Mesenteric fat pad (tissue), 1 donor: ENCODE measurements at places on chromosomes 1 and 21.
A peak's percentile ranks its signal among the peaks of the same experiment; 100 is the strongest.

GRCh38 chr1:212753749-212754148 is 37.8 kb downstream of the NSL1 start:
- DNase-seq: no peak

GRCh38 chr1:244304656-244305055 is 147.1 kb downstream of the ADSS2 start:
- no peak for DNase-seq

GRCh38 chr1:222844411-222844779 is 29.6 kb downstream of the DISP1 start:
- DNase-seq: no peak

DNA sequence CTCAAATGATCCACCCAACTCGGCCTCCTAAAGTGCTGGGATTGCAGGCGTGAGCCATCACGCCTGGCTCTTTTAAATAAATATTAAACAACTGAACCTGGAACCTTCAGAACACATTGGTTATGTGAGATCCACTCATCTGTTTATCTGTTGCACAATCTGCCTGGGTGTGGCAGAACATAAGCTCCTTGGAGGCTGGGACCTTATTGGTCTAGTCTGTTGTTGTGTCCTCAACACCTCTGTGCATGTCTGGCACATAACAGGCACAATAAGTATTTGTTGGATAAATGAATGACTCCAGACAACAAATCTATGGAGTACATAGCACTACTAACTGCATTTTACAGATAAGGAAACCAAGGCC is 4.1 kb upstream of the NBL1 start:
- DNase-seq: peak; percentile 12

GRCh38 chr1:108785264-108785663 is 38.8 kb downstream of the STXBP3 start:
- DNase-seq: no peak

DNA sequence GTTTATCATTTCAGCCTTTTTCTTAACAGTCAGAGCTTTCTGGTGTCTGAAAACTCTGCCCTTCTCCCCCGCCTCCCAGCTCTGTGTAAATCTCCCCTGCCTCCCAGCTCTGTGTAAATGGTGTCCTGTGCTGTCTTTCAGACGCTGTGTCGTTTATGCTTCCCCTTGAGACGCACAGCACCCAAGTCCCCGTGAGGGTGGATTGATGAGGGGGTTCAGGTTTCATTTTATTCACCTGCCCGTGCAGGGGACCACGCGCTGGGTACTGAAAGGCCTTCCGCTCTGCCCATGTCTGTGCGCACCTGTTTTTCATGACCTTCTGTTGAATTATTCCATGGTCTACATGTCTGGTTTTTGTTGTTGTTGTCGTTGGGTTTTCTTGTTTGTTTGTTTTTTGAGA is 108.2 kb upstream of the COL6A1 start:
- DNase-seq: peak; percentile 65

DNA sequence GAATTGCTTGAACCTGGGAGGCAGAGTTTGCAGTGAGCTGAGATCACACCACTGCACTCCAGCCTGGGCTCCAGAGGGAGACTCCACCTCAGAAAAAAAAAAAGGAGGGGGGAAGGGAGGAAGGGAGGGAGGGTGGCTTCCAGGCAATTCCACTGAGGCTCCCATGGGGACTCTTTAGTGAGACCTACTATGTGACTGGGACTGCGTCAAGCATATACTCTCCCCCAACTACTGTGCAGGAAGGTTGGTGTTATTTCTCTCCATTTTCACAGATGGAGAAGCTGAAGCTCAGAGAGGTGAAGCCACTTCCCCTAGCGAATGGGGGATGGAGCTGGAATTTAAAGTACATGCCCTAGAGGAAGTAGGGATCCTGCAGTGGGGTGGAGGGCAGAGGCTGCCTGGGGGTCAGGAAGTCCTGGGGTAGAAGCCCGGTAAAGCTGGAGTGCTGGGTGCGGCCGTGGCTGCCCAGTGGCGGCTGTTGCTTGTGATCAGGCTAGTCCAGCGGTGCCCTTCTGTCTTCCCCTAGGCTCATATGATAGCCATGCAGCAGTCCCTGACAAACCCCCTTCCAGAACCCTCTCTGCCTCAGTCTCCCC is 40.3 kb downstream of the RAP1GAP start:
- no peak for DNase-seq

DNA sequence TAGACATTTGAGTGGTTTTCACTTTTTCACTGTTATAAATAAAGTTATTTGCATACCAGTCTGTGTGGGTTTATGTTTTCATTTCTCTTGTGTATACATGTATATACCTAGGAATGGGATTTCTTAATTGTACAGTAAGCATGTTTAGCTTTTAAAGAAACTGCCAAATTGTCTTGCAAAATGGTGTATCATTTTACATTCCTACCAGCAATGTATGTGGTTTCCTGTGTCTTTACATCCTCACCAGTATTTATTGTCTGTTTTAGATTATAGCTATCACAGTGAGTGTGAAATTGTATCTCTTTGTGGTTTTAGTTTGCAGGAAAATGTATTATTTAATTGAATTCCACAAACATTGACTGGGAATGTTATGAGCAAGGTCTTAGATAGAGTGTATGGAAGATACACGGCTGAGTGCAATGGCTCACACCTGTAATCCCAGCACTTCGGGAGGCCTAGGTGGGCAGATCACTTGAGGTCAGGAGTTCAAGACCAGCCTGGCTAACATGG is 57.3 kb downstream of the MACF1 start:
- no peak for DNase-seq

GRCh38 chr1:245754463-245754961 is 599.7 kb downstream of the KIF26B start:
- no peak for DNase-seq

GRCh38 chr1:22775478-22775877 is 64.8 kb downstream of the EPHB2 start:
- DNase-seq: no peak

DNA sequence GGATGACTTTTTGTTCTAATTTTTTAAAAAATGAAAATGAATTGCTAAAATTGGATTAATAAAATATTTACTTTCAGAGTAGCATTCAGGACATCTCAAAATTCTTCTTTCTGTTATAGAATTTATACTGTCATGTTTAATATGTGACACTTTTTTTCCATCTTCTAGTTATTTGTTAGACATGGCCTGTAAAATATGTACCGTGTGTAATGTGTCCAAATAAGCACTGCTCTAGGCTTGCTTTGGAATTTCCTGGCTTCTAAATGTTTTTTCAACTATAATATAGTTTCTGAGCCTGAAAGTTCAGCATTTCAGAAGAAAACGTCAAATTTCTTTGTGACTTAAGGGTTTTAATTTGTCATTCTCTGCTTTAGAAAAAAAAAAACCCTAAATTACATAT is 243.6 kb downstream of the DNM3 start:
- no peak for DNase-seq

DNA sequence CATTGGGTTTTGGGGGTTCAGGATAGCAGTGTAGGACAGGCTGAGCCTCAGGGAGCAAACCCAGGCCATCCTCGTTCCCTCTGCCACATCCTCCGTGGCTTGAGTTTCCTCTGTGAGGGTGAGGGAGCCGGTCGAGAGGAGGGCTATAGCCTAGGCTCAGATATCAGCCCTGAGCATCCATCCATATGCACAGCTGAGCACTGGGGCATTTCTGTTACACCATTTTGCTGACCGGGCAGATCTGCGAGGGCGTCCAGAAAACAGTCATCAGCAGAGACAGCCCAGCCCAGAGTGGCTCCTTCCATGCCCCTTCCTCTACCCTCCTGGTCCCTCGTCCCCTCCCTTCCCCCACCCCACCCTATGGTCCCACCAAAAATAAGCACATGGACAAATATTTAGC is 53.5 kb downstream of the PTPRF start:
- no peak for DNase-seq

DNA sequence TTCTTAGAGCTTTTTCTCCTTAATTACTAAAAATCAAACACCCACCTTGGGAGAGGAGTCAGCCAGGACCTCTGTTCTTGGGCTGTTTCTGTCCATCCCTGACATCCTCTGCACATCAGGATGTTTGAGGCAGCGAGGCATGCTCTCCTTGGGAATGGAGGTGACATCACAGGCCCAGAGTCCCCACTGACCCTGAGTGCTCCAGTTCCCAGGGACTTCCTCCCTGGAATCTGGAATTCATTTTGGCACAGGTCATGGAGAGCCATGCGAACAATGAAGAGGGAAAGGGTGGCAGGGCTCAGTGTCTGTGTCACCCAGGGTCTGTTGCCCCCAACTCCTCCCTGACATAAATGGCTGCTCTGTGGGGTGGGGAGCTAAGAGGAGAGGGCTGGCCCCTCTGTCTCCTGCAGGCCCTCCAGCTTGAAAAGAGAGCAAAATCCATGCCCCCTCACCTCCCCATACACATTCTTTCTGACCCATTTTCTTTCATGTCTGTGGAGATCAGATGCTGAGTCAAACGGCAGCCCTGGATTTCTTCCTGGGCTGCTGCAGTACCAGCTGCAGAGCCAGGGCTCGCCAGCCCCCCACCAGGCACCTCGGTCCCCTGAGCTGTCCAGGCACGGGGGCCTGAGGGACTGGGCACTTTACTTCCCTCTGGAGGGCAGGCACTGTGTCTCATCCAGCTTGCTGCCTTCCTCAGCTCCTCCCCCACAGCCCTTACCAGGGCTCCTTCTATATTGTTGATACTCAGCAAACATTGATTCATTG is 102.0 kb downstream of the NMNAT2 start:
- DNase-seq: no peak

GRCh38 chr1:153540394-153541361 is at the start of gene S100A5:
S100A5 (minus strand) TSS chr1:153540934; CDS start chr1:153540191, 743 bp downstream.
- no peak for DNase-seq
